ENCODE measurements at places on chromosomes 2 and 18.
A peak's percentile ranks its signal among the peaks of the same experiment; 100 is the strongest.

DNA sequence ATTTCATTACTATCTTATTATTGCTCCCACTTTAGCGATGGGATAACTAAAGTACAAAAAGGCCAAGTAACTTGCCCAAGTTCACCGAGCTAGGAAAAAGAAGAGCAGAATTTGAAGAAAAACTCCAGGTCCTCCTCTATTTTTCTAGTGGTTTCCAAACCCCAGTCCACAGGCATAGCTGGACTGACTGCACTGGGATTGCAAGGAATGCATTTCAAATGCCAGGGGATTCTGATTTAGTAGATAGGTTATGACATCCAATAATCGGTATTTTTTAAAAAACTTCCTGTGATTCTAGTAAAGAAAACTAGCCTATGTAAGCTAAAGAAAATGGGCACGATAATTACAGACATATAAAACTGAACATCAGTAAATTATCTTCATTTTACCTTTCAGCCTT lies 62.7 kb upstream of the GALNT5 start:
- DNase-seq = no peak

DNA sequence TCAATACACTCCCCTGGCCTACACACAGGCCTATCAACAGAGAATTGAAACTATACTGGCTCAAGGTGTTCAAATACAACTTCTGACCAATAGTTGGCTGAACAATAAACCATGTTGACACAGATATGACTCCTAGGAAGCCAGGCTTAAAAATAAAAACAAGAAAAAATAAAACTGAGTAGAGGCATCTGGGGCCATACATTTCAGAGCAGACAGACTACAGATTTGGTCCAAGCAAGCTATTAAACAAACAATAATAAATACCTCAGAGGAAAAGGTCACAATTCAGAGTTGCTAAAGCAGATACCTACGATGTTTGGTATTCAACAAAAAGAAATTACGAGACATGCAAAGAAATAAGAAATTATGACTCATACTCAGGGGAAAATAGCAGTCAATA lies 132.8 kb upstream of the ACVR2A start:
- no peak for DNase-seq

DNA sequence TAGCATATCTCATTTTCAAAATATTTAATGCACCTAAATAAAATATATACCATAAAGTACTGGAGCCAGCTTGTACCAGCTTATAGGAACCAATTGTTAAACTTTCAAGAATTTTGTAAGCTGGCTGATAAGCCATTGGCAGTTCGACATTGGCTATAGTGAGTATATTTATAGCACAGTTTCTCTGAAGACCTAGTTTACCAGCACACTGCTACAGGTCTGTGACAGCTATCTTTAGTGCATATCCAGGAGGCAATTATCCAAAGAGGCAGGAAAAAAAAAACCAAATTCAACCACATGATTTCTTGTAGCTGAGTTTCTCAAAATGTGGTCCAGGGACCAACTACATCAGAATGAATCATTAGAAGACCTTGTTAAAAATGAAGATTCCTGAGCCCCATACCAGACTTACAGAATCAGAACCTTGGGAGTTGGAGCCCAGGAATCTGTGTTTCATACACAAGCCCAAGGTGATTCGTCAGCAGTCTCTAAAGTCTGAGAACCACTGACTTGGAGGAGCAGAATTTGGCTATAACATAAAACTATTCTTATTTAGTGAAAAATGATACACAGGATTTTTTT lies 279.0 kb upstream of the NRP2 start:
- no peak for DNase-seq

DNA sequence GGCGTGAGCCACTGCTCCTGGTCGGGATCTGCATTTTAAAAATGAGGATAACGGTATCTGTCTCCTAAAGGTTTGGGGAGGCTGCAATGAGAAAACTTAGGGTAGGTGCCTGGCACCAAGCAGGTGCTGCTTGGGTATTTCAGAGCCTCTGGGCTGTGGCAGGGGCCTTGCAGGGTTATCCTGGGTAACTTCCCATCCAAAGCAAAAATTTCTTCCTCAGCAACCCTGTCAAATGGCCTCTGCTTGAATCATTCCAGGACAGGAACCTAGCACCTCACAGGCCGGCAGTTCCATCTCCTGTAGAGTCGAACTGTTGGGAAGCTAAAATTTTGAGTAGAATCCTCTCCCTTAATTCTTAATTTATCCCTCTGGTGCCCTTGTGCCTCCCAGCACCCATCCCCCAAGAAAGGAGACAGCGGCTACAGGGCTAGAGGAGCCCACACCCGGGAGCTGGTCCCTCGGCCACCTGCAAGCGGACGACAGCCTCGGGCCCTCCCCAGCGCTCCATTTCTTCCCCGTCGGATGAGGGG lies 868 bp downstream of the CGREF1 start:
- DNase-seq = no peak

DNA sequence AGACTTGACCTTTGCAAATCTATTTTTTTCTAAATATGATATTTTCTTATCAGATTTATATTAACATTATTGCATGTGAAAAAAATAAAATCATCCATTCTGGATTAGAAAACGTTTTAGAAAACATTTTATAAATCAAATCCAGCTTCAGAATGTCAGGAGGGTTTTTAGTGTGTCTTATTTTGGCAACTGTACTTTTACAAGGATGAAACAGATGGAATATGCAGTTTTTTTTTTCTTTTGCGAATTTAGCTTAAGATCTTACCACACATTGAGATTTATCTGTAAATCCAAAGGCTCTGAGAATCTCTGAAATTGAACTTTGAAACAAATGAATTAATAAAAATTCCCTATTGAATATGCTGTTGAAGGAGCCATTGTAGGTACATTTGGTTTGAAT lies 36.7 kb downstream of the FAM171B start:
- DNase-seq = no peak

DNA sequence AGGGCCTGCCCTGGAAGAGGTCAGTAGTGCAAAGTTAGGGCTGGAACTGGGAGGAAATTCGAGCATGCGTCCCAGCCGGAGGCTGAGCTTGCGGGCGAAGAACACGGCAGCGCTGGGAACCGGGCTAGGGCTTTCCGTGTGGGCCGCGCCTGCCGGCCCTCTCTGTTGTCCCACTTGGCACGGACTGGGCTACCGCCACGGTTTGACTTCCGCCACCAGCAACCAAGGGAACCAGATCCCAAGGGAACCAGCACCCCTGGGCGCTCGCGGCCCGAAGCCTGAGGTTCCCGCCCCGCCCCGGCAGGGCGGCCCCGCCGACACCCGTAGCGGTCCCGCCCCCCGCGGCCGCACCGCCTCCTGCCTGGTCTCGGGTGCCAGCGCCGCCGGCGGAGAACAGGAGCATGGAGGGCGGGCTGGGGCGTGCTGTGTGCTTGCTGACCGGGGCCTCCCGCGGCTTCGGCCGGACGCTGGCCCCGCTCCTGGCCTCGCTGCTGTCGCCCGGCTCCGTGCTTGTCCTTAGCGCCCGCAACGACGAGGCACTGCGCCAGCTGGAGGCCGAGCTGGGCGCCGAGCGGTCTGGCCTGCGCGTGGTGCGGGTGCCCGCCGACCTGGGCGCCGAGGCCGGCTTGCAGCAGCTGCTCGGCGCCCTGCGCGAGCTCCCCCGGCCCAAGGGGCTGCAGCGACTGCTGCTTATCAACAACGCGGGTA lies at the start of gene SPR:
SPR (plus strand) TSS at position 377 of the 708 bp plus-strand sequence; CDS start at position 402, 25 bp downstream.
- peak; percentile 74 for DNase-seq

DNA sequence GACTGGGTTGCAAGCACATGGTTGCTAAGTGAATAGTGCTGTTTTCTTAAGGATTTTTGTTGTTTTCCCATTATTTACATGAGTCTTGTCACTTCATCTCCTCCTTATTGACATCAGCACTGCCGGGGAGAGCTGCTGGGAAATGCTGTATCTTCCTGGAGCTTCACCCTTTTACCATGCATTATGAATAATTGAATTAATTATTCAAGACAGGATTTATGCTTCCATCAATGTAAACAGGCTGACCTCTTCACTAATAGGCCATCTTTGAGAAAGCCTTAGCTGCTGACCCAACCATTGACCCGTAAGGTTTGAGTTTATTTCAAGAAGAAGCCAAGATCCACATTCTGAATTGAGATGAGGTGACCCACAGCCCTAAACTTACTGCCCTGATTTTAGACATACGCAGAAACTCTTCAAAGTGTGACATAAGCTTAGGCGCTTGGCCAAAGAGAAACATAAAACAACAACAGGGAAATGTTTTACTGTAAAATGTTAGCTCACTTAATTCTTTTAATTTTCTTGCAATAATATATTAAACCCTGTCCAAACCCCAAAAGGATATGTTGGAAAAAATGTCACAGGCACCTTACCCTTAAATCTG lies 365.5 kb upstream of the SYT4 start:
- DNase-seq = no peak

- DNase-seq = no peak
These were observed 240.3 kb downstream of the HDAC4 start for GRCh38 chr2:239160226-239161143.

- no peak for DNase-seq
These were observed 10.9 kb downstream of the TMBIM1 start for GRCh38 chr2:218281449-218281848.

DNA sequence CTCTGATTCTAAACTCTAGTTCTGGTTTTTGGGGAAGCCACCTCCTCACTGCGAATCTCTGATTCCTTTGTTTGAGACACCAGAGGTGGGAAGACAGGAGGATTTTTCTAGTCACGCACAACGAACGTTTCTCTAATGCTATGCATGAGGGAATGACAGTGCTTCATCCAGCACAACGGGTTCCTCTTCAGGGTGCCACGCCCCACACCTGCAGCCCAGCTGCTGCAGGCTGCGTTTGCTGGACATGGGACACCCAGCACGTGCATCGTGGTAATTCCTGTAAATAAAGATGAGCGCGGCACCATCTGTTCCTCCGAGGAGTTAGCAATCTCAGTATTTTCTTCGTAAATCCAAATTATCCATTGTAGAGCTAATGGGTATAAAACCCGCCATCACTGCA lies 37.5 kb upstream of the TPO start:
- no peak for DNase-seq

DNA sequence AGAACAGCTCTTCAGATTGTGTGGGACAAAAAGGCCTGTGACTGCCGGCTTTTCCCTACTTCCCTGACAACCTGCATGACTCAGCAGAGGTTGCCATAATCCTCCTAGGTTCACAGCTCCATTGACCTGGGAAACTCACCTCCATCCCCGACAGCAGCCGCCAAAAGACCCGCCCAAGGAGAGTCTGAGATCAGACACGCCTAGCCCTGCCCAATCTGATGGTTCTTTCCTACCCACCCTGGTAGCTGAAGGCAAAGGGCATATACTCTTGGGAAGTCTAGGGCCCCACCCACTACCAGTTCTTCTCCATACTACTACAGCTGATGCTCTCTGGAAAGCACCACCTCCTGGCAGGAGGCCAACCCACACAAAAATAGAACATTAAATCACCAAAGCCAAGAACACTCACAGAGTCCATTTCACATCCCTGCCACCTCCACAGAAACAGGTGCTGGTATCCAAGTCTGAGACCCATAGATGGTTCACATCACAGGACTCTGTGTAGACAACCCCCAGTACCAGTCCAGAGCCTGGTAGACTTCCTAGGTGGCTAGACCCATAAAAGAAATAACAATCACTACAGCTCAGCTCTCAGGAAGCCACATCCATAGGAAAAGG lies 140.6 kb downstream of the NETO1 start:
- DNase-seq = no peak

DNA sequence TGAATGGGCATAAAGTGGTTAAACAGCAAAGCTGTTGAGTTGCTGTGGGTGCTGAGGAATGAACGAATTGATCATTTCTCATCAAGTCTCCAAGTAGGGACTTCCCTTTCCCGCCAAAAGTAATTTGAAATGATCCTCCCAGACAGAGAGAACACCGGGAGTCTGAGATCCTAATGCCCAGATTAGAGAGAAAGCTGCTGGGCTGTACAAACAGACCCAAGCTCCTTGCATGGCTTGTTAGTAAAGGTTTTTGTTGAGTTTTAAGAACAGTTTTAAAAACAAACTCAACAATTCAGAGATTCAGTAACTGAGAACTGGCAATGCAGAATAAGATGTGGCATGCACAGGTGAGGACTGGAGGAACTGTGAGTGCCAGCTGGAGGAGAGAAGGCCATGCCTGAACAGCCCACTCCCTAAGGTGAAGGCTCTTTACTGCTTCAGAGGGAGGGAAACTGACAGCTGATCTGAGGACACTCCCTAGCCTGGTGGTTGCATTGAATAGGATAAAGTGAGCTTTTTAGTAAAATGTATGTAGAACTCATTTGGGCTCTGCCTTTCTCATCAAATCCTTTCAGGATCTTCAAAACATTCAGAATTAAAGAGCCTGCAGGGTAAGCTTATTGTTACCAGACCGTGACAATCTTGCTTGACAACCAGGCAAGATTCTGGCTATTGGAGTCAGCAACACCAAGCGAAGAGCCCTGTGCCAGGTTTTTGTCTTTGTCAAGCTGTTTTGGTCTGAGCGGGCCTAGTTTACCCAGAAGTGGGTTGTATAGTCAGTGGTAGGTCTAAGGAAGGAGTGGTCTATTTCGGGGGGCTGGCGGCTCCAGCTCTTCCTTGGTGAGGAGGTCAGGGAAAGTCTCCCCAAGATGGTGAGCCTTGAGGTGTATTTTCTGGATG lies 63.2 kb upstream of the IGFBP5 start:
- no peak for DNase-seq
